ENCODE measurements at places on chromosomes 11 and 22. TPM values are rescaled to one million over a fixed set of nuclear protein-coding genes. Genes with fewer than 3 reads are reported as not detected.

- no peak for DNase-seq
These were observed 121.7 kb downstream of the MIAT start for GRCh38 chr22:26779108-26779507.

HTR3B gene
- not detected for total RNA-seq

TUB gene
- total RNA-seq, result 0.33 TPM

MMP27 gene
- not detected for total RNA-seq

- DNase-seq, result no peak
These were observed 81.6 kb downstream of the MED15 start for GRCh38 chr22:20588843-20589581.

- DNase-seq, result no peak
These were observed 26.3 kb upstream of the VPREB1 start for GRCh38 chr22:22218302-22218701.

DNA sequence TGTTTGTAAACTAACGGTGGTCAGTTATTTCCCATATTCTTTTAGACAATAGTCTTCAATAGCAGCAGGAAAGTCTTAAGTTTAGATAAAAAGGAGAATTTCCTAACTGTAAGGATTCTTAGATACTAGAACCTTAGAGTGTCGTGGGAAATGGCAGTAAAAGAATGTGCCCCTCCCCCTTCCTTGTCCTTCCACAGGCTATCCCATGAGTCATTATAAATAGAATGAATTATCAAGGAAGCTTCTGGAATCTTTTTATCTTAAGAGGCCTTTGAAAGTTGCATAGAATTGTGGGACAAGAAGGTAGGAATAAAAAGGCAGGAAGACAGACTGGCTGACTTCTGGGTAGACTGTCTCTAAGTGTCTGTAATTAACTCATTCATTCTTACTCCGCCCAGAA is 165.2 kb upstream of the TBCEL start:
- DNase-seq, result no peak

DNAJC4 gene
- 64.7 TPM for total RNA-seq

TRIM34 gene
- 13.5 TPM for total RNA-seq

DNA sequence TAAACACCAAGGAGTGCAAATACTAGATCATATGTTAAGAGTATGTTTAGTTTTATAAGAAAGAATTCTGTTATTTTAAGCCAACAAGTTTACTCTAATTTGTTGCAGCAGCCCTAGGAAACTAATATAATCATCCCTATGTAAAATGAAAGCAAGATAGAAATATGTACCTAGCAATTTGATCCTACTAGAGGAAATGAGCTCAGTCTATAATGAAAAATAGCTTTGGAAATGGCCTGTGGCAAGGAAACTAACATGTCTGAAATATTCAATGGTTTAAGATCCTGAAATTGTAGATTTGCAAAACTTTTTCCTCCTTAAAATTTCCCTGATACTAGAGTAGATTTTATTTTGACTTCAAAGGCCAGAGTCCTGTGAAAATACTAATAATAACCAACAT is 112.7 kb upstream of the SLC5A12 start:
- DNase-seq, result no peak

CRYBB2 gene
- total RNA-seq, result not detected

DNA sequence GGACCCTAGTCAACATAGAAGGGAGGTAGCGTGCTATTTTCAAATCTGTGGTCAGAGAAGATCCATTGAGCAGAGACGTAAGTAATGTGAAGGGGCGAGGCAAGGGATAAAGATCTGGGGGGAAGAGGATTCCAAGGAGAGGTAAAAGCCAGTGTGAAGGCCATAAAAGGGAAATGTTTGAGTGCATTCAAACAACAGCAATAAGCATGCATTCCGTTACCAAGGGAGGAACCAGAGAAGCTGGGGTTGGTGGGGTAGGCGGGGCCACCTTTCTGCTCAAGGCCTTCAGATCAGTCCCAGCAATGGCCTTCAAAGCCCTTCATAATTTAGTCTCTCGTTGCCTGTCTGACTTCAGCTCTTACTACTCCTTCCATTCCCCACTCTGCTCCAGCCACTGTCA is 18.4 kb upstream of the SMPD1 start:
- DNase-seq, result no peak

NPAS4 gene
- total RNA-seq, result not detected

BTG4 gene
- total RNA-seq, result not detected

OR8A1 gene
- not detected for total RNA-seq

- DNase-seq, result no peak
These were observed 76.4 kb downstream of the GGTLC2 start for GRCh38 chr22:22720724-22721261.

HPX gene
- 2.5 TPM for total RNA-seq

EXPH5 gene
- 4.0 TPM for total RNA-seq

DNA sequence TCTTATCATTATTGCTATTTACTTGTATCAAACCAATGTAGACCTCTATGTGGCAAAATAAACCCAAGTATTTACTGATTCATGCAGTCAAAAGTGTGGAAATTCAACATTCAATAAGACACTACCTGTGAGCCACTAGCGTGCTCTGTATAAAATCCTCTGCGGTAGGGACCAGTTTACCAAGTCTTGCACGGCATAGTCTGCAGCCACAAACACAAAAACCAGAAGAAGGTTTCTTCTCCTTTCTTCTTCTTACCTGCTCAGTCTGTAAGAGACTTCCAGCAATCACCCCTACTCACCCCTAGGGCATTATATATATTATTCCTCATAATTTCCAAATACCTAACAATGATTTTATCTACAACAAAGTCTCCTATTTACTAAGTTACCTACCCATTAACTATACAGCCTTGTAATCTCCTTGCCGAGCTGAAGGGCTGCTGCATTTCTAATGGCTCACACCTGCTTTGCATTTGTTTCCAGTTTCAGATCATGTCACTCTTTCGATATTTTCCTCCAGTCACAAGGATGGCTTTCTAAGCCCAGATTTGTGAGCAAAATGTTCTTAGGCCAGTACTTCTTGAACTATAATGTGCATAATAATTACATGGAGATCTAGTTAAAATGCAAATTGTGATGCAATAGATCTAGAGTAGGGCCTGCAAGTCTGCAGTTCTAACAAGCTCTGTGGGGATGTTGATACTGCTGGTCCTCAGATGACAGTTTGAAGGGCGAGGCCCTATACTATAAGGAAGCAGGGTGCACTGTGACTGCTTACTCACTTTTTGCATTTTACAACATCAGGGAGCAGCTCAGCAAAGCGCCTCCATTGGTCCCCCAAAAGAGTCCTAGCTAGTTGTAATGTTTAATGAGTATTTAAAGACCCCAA is 191.9 kb upstream of the DDI1 start:
- no peak for DNase-seq

DNA sequence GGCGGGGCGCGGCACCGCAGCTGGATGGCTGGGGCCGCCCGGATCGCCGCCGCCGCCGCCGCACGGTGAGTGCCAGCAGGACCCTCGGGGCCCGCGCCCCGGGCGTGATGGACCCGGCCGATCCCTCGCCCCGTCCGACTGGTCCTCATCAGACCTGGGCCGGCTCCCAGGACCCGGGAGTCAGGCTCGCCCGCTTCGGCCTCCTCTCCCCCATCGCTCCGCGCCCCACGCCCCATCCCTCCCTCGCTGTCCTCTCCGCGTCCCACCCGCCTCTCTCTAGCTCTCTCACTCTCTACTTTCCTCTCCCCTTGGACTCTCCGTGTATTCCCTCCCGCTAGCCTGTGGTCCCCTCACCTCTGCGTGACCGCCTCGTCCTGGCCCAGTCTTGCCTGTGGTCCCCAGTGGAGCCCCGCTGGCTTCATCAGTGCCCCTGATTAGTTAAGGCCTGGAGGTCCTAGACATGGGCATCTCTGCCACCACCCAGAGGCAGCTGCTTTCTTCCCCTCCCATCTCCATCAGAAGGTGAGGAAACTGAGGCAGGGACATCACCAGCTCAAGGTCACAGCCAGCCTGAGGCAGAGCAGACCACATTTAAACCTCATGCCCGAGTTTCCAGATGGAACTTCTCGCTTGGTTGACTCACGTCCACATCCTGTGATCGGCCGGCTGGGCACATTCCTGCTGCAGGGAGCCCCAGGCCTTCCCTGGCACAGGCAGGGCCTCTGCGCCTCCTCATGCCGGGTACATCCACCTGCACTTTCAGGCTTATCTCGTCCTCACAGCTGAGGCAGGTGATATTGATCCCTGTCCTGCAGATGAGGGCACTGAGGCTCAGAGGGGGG is 429 bp downstream of the SLC39A13 start:
- no peak for DNase-seq

Data from T-cell (primary cell).